ENCODE measurements at places on chromosomes 6 and 20.
A peak's percentile ranks its signal among the peaks of the same experiment; 100 is the strongest.

- no peak for DNase-seq
Measured at GRCh38 chr6:33289784-33290315, 449 bp downstream of the PFDN6 start.

- DNase-seq = peak; percentile 47
Measured at GRCh38 chr6:7238900-7239589, 74.0 kb downstream of the SSR1 start.

GRCh38 chr6:34537922-34538550 is 18.1 kb downstream of the SPDEF start:
- no peak for DNase-seq

DNA sequence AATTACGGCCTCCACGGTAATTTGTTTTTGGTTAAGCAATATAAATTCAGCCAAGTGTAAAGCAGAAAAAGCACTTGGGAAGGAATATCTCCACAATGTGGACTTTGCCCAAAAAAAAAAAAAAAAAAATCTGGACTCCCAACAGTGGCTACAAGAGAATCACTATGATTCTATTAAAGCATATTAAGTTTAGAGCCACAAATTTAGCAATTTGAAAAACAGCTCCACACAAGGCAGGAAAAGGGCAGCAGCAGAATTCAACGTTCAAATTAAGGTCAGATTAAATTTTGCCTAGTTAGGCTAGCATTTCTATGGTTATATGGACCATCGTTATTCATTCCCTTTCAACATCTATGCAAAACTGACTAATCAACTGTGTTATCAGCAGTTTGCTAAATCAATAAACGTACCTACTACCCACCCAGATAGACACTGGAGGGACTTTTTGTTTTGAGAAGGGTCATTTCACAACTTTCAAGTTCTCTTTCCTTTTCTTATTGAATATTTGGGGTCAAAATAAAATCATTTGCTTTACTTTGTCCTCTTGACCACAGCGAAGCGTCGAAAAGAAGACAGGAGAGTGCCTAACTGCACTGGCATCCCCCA is 1.0 kb downstream of the MCM9 start:
- DNase-seq = no peak

DNA sequence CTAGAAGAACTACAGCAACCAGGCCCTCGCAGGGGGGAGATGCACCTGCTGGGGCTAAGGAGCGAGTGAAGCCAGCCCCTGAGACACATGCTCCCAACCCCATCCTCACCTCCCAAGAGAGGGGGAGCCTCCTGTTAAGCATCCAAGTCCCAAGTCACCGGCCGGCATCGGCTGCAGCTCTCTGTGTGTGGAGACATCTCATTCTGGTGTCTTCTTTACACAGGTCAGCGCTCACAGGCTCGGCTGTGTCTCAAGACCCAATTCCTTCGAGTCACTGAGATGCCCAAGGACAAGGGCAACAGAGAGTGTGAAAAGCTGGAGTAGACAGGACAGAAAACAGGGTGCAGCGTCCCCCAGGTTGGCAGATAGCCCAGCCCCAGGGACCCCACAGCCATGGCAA is 21.1 kb upstream of the MRGBP start:
- DNase-seq = no peak

DNA sequence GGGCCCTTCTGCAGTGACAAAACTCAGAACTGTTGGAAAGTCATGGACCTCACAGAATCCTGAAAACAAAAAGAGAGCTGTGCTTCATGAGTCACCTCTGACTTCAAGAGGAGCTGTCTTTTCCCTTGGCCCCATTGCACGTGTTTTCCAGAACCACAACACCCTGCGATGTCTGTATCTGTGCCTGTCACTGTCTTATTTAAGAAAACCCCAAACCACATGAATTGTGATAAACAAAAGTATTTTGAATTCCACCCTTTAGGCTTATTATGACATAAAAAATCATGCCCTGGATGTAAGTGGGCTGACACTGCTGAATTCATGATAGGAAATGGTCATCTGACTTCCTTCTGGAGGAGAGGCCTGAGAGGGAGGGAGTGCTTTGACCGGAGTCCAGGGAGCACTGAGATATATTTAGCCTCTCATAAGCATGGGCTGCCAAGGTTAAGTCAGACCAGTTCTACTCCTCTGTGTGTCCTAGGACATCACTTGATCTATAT is 96.4 kb upstream of the DUSP22 start:
- peak; percentile 59 for DNase-seq
